ENCODE measurements at places on chromosomes 16 and 17.

GRCh38 chr17:40896916-40897455, 11.9 kb upstream of the KRT20 start:
- no peak for DNase-seq

- DNase-seq = no peak
Observed at GRCh38 chr17:46121165-46121764, 72.0 kb downstream of the KANSL1 start.

- DNase-seq = no peak
Observed at GRCh38 chr17:47891545-47892088, 4.4 kb upstream of the SP2 start.

- no peak for DNase-seq
Observed at GRCh38 chr16:9908613-9909012, 273.6 kb downstream of the GRIN2A start.

DNA sequence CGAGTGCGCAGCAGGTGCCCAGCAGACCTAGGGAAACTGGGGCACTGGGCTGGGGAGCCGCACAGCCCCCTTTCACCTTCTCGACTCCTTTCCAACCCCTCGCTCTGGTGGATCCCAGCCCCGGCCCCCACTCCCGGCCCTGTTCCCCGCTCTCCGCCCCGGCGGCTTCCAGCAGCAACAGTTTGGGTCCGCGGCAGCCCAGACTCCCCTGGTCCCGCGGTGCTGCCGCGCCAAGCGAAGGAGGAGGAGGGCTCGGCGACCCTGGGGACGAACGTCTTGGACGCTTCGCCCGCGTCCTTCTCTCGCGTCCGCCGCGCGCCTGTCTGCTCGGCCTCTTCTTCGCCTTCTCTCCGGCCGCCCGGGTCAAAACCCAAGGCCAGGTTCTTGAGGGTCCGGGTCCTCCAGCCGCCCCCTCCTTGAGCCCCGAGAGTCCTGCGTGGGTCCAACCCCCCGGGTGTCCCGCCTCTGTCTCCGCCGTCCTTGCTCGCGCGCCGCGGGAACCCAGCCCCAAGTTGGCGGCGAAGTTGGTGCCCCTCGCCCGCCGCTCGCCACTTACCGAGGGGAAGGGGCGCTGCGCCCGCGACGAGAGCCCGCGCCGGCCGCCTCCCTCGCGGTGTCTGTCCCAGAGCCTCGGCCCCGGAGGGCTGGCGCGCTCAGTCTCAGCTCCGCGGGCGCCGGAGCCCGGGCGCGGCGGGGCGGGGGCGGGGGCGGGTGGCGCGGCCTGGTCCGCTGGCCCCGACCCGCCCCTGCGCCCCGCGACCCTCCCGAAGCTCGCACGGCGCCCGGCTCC, 1.4 kb upstream of the GRIN2C start:
- DNase-seq = no peak

DNA sequence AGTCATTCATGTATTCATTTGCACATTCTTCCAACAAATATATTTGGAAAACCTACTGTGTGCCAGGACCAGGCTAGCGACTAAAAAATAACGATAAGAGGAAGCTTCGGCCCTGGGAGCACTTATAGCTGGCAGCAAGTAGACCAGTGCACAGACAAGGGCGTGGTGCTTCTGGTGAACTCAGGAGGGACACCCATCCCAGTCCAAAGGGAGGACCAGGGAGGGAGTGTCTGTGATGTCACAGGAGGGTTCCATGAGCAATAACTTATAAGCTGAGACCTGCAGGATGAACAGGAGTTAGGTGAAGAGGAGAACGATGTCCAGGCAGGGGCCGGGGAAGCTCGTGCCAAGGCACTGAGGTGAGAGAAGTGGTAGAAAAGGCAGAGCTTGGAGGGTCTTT, 17.4 kb upstream of the PHOSPHO1 start:
- no peak for DNase-seq

Data from SHP77 treated with DMSO at 0.1 percent for 48 hours (cell line).